ENCODE measurements at places on chromosomes 5 and 9.

DNA sequence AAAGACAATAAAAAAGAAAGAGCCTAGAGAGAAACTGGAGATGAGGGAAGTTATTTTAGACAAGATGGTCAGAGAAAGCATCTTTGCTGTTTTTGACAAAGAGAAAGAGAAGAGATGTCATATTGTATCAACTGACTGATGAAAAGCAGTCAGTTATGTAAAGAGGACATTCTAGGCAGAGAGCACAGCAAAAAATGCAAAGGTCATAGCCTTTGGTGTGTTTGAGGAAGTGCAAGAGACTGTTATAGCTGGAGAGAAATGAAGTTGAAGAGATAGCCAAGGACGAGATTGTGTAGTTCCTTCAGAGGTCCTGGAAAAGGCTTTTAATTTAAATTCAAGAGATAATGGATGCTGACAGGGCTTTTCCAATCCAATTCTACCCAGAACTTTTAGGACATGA is 342.4 kb downstream of the RASEF start:
- DNase-seq, result no peak

- DNase-seq, result no peak
These were observed 360.6 kb upstream of the PRR16 start for GRCh38 chr5:120103495-120103894.

- DNase-seq, result no peak
These were observed 27.6 kb downstream of the ACTL7A start for GRCh38 chr9:108889649-108890067.

- no peak for DNase-seq
These were observed 43.0 kb upstream of the SLC46A2 start for GRCh38 chr9:112933696-112934095.

DNA sequence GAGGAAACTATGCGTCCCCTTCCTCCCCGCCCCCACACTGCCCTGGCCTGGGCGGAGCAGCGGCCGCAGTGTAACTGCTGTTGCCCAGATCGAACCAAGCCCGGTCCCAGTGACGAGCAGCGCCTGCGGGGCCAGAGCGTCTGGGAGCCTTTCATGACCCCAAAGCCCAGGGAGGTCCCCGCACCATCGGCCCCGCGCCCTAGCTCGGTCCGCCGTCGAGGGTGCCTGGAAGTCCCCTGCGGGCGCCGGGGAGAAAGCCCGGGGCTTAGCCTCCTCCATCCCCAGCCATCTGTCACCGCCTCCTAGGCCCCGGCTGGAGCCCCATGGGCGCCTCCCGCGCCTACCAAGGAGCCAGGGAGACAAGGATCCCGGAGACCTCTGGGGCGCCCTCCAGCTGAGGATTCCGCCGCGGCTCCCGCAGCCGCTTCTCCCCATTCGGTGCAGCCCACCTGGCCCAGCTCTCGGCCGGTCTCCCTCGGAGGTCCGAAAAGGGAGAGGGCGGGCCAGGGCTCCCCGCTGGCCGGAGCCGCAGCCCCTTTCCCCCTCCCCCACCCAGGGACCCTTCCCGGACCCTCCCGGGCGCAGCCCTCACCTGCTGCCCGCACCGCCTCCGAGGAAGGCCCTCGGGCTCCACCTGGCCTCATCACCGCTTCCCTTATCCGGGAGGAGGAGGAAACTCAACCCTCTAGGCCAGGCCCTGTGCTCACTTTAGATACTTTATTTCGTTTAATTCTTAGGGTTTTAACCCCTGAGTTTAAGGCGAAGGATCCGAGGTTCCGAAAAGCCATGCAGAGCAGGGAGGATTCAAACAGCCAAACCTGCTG is 45.6 kb downstream of the APTX start:
- DNase-seq, result no peak

- DNase-seq, result no peak
These were observed 152.6 kb upstream of the EGFLAM start for GRCh38 chr5:38105801-38106200.

- no peak for DNase-seq
These were observed 36.1 kb downstream of the COL5A1 start for GRCh38 chr9:134677743-134678142.

- DNase-seq, result no peak
These were observed 62.9 kb downstream of the USP20 start for GRCh38 chr9:129898185-129898584.

DNA sequence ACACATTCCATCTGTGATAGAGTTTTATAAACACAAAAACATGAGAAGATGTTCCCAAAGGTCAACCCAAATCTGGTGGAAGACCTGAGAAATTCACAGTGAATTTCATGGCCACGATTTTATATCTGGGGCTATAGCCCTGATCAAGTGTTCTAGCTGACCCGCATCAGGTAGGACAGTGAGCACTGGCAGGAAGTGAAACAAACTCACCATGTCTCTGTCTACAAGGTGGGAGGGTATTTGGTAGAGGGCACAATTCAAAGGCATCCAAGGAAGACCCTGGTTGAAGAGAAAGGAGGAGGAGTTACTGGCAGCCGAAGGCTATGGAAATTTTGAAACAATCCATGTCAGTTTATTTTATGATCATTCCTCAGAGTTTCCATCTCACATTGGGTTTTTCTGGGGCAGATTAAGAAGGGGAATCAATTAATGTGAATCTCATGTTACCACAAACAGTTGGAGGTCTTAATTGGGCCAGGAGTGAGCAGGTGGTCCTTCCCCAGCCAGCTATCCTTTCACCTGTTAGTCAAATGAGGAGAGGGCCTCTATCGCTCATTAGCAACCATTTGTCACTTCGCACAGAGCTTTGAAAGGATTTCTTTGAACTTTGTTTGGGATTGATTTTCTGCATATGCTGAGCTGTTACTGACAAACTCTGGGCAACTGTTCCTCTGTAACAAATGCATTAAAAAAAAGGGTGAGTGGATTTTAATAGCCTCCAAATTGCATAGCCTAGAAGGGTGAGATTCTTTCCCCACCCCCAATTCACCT is 612.0 kb upstream of the CLINT1 start:
- DNase-seq, result no peak

- DNase-seq, result no peak
These were observed 13.0 kb upstream of the CEP120 start for GRCh38 chr5:123436201-123436600.

DNA sequence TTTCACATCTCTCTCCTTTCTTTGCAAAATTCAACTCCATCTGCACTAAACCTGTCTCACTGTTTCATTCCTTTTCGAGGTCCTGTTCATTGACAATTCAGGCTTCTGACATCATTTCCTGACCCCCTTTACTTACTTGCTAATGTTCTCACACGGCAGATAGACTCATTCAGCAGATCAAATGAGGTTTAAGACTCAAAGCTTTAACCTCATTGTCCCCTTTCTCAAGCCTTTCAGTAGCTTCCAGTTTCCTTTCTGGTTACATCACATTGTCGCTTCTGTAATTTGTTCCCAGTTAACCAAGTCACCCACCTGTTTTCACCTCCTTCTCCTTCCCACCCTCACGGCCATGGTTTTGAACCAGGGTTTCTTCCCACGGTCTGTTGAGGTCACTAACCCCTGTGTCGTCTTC is 143.4 kb upstream of the OTULINL start:
- no peak for DNase-seq

DNA sequence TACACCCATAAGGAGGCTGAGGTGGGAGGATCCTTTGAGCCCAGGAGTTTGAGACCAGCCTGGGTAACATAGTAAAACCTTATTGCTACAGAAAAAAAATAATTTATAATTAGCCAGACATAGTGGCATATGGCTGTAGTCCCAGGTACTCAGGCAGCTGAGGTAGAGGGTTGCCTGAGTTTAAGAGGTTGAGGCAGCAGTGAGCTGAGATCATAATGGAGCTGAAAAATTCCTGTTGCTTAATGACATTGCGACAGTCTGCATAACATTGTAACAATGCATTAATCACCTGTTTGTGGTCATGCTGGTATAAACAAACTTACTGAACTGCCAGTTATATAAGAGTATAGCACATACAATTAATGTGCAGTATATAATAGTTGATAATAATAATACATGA is 214.2 kb downstream of the TRIM32 start:
- no peak for DNase-seq

All from effector memory CD4-positive, alpha-beta T cell (primary cell).